Osteocyte (in vitro differentiated cells): ENCODE measurements at places on chromosomes 7 and 10. TPM values are rescaled to one million over a fixed set of nuclear protein-coding genes. Genes with fewer than 3 reads are reported as not detected.

- H3K27ac ChIP-seq, result no peak overlapping the region
- H3K27me3 ChIP-seq, result no peaks in the 10 kb centered on the region
- DNase-seq, result no peak
- H3K4me1 ChIP-seq, result no peaks in the 10 kb centered on the region
These were observed 28.2 kb downstream of the MTERF1 start for GRCh38 chr7:91852263-91852741.

- H3K36me3 ChIP-seq, result no peaks in the 10 kb centered on the region
- no peak for DNase-seq
- H3K4me3 ChIP-seq, result no peak within 1 kb of the TSS
- peaks cover 21% of the 10 kb centered on the region for H3K27me3 ChIP-seq
- H3K27ac ChIP-seq, result no peak within 1 kb of the TSS
These were observed at the start of gene MGAM2 for GRCh38 chr7:142111499-142111898. Gene MGAM2, plus strand, starts transcription at chr7:142111718. Its CDS starts 5,156 bp downstream, at chr7:142116874.

GRCh38 chr10:44060719-44061118 lies 324.2 kb downstream of the CXCL12 start:
- no peak for DNase-seq
- peaks cover 45% of the 10 kb centered on the region for H3K27me3 ChIP-seq
- peaks cover 2% of the 10 kb centered on the region for H3K4me1 ChIP-seq
- no peaks in the 10 kb centered on the region for H3K36me3 ChIP-seq

- H3K36me3 ChIP-seq, result no peaks in the 10 kb centered on the region
- no peak for DNase-seq
- H3K4me3 ChIP-seq, result no peak overlapping the region
These were observed 548.0 kb downstream of the CCSER2 start for GRCh38 chr10:84876116-84876999.

DNA sequence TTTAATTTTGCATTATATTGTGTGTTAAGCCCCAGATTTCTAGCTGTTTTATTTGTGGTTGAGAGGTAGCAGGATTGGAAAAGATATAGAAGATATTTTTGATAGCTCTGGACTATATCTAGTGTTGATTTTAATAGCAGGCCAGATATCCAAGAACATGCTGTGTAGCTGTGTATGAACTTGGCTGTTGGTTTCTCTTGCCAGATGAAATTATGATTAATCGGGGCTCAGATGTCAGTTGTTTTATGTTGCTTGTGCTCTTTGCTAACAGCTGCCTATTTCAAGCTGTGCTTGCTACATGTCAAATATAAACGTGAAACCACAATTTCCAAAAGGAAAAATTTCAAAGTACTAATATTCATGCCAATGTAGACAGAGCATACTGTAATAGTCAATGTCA lies 141.1 kb downstream of the GRM3 start:
- no peaks in the 10 kb centered on the region for H3K4me1 ChIP-seq
- no peak for DNase-seq
- H3K27me3 ChIP-seq, result peaks cover 6% of the 10 kb centered on the region
- H3K27ac ChIP-seq, result no peak overlapping the region

- no peaks in the 10 kb centered on the region for H3K36me3 ChIP-seq
- peaks cover 6% of the 10 kb centered on the region for H3K27me3 ChIP-seq
- no peak overlapping the region for H3K27ac ChIP-seq
- H3K4me3 ChIP-seq, result no peak overlapping the region
- H3K4me1 ChIP-seq, result peaks cover 27% of the 10 kb centered on the region
- DNase-seq, result no peak
These were observed 2.8 kb downstream of the WNT16 start for GRCh38 chr7:121331574-121331973.

DNA sequence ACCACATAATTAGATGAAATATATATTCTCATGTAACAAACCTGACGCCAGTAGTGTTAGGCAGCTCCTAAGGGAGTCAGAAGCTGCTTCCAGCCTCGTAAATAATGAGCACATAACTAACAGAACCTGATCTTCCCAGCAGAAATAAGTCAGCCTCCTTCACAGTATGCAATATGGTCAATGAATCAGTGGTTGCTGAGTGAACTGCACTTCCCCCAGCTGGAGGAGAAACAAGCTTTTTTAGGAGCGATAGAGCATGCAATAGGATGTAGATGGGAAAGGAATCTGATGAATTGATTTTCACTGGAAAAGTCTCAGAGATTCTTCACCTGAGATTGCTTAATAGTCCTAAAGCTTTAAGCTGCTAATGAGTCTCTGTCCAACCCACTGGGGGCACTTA lies 337.2 kb upstream of the LRGUK start:
- no peaks in the 10 kb centered on the region for H3K4me1 ChIP-seq
- H3K36me3 ChIP-seq, result peaks cover 5% of the 10 kb centered on the region
- no peak overlapping the region for H3K27ac ChIP-seq
- no peak for DNase-seq
- H3K27me3 ChIP-seq, result no peaks in the 10 kb centered on the region

The ABCB8 gene
- 38.1 and 39.7 TPM in 2 replicates for total RNA-seq

The GIMAP6 gene
- not detected in 2 replicates for total RNA-seq

The TEX36 gene
- total RNA-seq, result not detected in 2 replicates

The LIPM gene
- not detected in 2 replicates for total RNA-seq

The ACTL6B gene
- not detected in 2 replicates for total RNA-seq

The CCL26 gene
- not detected in 2 replicates for total RNA-seq
